GM12892 (cell line): ENCODE measurements at places on chromosomes 12 and 14.

- DNase-seq, result no peak
These were observed 1.8 kb upstream of the TUBA1B start for GRCh38 chr12:49133014-49133413.

- no peak for DNase-seq
These were observed 72.9 kb upstream of the LTA4H start for GRCh38 chr12:96108321-96108720.

GRCh38 chr14:59481407-59481806 is 2.8 kb downstream of the L3HYPDH start:
- DNase-seq, result no peak

DNA sequence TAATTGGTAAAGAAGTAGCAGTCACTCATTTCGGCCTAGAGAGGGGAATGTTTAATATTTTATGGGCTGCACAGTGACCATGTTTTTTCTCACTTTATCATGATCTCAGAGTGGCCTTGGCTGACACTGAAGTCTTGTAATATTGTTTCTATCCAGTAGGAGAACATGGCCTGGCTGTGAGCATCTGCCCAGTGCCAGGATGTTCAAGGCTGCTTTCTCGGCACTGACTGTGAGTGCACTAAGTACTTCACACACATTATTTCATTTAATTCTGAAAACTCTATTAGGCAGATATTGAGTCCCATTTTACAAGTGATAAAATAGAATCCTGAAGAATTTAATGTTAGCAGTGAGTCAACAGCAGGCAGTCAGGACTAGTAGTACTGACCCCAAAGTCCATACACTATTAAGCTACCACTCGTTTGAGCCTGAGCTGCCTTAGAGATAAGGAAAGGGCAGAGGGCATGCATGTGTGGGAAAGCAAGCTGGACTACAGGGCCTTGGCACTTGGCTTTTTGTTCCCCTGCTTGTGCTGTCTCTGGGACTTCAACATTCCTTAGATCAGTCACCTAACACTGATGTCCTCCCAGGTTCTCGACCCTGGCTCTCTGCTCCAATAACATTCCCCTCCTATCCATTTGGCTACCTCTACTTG is 42.2 kb upstream of the APPL2 start:
- no peak for DNase-seq

GRCh38 chr14:104687601-104688504 is 1.6 kb upstream of the INF2 start:
- no peak for DNase-seq

- peak; percentile 66 for DNase-seq
These were observed 54.5 kb downstream of the VCPKMT start for GRCh38 chr14:50061664-50062437.

GRCh38 chr12:32482226-32482625 is 82.9 kb downstream of the FGD4 start:
- peak; percentile 9 for DNase-seq

- no peak for DNase-seq
These were observed 821.7 kb downstream of the TMEM121 start for GRCh38 chr14:106347890-106348755.

GRCh38 chr12:118220702-118221101 is 84.8 kb downstream of the PEBP1 start:
- DNase-seq, result no peak

DNA sequence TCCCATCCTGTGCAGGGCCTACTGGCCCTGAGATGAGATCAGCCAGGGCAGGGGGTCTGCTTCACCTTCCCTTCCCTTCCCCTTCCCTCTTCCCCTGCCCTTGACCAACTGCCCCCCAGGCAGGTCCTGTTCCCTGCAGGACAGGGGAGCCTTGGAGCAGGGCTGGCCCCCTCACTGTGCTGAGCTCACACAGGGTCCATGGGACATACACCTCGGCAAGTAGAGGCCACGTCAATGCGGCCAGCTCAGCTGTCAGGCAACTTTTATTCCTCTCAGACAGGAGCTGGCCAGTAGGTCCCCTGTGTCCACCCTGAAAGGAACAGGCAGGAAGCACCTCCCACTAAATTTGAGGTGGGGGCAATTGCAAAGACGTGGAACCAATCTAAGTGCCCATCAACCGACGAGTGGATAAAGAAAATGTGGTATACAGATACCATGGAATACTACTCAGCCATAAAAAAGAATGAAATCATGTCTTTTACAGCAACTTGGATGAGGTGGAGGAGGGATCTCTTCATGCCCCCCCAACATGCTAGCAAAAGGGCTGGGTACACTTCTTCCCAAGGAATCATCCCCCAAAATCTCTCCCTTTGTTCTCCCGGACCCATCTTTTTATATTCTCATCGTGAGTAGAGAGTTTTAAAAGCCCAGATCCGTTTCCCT is 148.7 kb downstream of the BCL11B start:
- DNase-seq, result no peak

DNA sequence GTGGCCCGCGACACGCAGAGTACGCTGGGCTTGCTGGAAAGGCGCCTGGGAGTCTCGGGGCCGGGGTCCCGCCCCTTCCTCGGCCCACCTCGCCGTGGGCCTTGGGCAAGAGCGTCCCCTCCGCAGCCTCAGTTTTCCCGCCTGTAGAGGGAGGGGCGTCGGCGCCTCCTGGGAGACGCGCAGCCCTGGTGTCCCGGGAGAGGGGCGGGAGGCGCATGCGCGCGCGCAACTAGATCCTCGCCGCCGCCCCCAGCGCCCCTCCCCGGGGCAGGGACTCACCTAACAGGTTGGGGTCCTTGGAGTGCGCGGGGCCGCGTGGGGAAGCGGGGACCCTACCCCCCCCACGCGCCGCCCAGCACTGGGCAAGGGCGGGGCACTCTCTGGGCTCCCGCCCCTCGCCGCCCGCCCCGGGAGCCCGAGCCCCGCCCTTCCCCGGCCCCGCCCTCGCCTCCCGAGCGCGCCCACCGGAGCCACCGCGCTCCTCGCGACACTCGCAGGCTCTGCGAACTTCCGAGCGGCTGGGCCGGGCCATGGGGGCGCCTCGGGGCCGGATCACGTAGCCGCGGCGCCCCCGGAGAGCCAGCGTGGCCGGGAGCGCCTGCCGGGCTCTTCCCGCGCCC is at the start of gene KIF26A:
TSS of gene KIF26A (plus strand) at position 490 of the 620 bp plus-strand sequence. CDS start 136 bp downstream, outside the sequence.
- DNase-seq, result no peak

DNA sequence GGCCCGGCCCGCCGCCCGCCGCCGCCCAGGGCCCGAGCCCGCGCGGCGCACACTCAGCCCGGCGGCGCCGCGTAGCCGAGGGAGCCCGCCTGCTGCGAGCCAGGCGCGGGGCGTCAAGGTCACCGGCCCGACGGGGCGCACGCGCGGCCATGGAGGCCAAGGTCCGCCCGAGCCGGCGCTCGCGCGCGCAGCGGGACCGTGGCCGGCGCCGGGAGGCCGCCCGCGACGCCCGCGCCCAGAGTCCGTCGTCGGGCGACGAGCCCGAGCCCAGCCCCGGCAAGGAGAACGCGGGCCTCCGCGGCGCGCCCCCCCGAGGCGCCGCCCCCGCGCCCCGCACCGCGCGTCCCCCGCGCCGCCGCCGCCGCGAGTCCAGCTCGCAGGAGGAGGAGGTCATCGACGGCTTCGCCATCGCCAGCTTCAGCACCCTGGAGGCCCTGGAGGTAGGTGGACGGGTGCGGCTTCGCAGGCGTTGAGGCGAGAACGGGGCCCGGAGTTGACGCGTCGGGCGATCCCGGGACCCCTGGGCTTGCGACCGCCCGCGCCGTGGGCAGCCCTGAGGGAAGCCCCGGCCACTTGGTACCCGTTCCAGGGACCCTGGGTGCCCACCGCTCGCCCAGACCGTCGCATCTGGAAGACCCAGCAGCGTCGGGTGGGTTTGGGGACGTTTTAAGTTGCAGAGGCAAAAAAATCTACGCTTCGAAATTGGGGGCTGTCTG is 629 bp downstream of the FBRSL1 start:
- no peak for DNase-seq

- no peak for DNase-seq
These were observed 32.0 kb upstream of the CCDC60 start for GRCh38 chr12:119302451-119303080.

DNA sequence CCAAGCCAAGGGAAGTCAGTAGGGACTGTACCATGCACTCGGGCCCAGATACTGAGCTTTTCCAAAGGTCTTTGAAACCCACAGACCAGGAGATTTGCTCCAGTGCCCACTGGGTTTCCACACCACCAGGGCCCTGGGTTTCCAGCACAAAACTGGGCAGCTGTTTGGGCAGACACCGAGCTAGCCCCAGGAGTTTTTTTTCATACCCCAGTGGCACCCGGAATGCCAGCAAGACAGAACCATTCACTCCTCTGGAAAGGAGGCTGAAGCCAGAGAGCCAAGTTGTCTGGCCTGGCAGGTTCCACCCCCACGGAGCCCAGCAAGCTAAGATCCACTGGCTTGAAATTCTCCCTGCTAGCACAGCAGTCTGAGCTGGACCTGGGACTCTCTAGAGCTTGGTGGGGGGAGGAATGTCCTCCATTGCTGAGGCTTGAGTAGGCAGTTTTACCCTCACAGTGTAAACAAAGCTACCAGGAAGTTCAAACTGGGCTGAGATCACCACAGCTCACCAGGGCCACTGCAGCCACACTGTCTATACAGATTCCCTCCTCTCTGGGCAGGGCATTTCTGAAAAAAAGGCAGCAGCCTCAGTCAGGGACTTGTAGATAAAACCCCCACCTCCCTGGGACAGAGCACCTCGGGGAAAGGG is 793.7 kb downstream of the RPS29 start:
- no peak for DNase-seq

DNA sequence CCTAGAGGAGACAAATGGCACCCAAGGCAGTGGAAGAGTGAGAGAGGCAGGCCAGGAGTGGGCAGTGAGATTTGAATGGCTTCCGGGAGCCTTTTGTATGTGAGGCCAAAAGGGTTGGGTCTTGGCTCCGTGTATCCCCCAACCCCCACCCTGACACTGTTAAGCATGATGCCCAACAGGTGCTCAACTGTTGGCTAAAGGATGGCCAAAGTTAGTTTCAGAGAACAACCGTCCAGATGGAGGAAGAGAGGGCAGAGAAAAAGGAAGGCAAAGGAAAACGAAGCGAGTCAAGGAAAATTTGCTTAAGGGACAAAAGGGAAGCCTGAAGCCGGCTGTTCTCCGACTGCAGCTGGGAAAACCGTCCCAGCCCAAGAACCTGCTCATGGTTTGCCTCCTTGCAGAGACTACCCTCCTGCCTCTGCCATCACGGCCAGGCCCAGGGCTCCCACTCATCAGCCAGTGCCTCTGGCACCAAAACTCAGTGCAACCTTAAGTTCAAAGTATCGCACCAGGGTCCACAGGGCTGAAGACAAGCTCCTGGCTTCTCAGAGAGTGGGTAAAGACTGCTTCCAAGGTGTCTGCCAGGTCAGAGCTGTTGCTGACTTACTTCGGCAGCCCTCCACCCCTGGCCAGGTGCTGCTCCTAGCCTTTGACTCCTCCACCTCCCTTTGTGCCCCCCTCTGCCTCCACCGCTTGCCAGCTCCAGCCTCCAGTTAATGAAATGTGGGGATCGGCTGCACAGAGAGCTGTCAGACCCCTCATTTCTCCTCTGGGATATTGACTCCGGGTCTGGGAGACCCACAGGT is 4.2 kb upstream of the C1QL4 start:
- DNase-seq, result no peak

DNA sequence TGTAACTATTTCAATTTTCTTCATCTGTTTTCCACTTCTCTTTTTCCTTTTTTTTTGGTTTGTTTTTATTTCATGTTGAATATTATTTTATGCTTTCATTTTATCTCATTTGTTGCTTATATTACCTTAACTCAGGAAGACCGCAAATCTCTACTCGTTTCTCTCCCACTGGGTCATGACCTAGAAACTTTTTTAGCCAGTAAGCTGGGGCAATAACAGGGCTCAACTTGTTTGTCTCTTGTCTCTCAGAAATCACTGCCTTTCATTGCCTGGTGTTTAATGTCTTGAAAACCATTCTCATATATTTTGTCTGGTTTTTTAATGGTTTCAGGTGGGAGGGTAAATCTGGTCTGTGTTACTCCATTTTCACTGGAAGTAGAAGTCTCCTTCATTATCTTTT is 36.6 kb upstream of the ATP2B1 start:
- DNase-seq, result no peak

GRCh38 chr14:81484120-81484519 is 49.5 kb downstream of the SEL1L start:
- DNase-seq, result no peak

DNA sequence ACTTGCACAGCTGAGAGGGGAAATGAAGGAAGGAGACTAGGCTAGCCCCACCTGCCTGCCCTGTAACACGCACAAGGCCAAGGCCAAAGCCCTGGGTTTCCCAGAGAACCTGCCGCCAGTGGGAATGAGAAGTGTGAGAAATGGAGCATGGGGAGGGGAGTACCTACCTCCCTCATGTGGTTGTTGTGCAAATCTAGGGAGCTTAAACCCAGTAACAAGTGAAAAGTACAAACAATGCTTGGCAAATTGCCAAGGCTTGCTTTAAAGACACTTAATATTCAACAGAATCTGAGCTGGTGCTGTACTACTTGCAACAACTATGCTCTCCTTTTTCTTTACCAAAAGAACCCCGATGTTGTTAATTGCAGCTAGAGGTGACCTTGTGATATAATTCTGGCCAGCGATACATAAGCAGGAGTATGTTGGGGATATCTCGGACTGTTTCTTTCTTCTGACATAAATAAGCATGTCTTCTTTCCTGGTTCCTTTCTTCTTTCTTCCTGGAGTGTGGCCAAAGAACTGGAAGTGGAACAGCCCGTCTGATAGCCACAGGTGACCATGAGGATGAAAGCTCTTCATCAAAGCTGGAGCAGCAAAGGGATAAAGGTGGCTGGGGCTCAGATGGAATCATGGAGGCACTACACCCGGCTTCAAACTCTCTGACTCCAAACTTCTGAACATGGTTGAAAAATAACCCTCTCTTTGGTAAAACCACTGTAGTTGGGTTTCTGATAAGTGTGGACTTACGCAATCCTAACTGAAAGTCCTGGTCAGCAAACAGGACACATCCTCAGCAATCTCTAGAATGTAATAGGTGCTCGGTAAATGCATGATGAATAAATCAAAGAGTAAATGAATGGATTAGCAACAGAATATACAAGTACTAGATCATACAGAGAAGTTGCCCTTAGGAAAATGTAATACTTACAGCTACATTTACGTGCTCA is 207.9 kb downstream of the NUAK1 start:
- no peak for DNase-seq

DNA sequence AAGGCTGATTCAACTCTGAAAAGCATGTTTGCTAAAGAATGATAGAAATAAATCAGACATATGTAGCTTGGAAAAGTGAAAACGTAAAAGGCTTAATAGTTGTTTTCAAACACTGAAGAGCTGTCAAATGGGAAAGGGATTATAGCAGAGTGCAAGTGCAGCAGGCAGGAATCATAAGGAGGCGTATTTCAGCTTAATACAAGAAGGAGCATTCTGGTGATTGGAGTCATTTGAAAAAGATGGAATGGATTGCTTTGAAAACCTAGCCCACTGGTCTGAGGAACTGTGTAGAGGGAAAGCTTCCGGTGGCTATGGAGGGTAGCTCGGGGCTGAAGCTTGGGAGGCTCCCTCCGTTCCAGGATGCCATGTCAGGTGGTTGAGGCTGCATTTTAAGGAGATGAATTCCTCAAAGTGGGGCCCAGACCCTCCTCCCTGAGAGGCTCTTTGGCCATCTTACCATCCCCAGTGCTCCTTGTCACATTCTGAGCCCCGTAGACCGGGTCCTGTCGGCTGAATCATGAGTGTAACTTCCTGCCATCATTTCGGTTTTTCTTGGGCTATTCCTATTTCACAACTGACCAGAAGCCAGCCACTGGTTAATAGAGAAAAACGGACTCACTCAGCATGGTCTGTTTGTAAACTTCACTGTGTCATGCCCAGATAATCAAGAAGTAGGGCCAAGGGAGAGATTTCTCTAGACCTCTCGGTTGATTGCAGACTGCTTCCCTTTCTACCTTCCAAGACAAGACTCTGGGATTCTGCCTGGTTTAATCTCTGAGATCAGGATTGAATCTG is 6.5 kb downstream of the WNT5B start:
- no peak for DNase-seq

GRCh38 chr12:94879542-94879941 is 124.0 kb downstream of the NDUFA12 start:
- DNase-seq, result no peak

- no peak for DNase-seq
These were observed 7.7 kb upstream of the AMN1 start for GRCh38 chr12:31736472-31736871.
